ENCODE measurements at places on chromosomes 12 and 14. TPM values are rescaled to one million over a fixed set of nuclear protein-coding genes. Genes with fewer than 3 reads are reported as not detected.

LMNTD1 gene
- total RNA-seq: 0.30 TPM

CPSF2 gene
- total RNA-seq: 36.1 TPM

CMTM5 gene
- total RNA-seq: 0.98 TPM

COL2A1 gene
- 0.41 TPM for total RNA-seq
